ENCODE measurements at places on chromosomes 7 and 10. TPM values are rescaled to one million over a fixed set of nuclear protein-coding genes. Genes with fewer than 3 reads are reported as not detected.

GRCh38 chr10:114281461-114281860, 42.4 kb downstream of the VWA2 start:
- no peak for DNase-seq

The CTNNA3 gene
- total RNA-seq: 0.71 TPM

- DNase-seq: no peak
Observed at GRCh38 chr7:28473571-28474281, 61.4 kb downstream of the CREB5 start.

GRCh38 chr10:3222068-3222467, 49.5 kb upstream of the PITRM1 start:
- no peak for DNase-seq

DNA sequence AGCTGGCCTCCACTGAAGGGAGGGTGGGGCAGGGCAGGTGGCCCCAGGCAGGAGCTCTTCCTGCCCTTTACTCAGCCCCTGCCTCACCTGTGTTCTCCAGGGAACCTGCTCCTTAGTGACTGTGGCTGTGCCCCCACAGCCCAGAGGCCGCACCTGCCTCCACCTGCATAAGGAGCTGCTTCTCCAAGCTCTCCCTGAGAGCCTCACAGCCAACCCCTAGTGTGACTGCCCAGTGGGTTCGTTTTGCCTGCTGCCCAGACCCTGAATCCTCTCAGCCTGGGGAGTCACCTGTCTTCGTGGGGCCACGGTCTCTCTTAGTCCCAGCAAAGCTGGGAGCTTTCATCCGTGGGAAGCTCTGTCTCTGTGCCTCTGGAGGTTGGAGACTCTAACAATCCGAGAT, 94.4 kb downstream of the GLRX3 start:
- DNase-seq: no peak

The DLX6 gene
- total RNA-seq: not detected

GRCh38 chr10:103854265-103854685, 1.1 kb downstream of the SH3PXD2A start:
- DNase-seq: no peak

DNA sequence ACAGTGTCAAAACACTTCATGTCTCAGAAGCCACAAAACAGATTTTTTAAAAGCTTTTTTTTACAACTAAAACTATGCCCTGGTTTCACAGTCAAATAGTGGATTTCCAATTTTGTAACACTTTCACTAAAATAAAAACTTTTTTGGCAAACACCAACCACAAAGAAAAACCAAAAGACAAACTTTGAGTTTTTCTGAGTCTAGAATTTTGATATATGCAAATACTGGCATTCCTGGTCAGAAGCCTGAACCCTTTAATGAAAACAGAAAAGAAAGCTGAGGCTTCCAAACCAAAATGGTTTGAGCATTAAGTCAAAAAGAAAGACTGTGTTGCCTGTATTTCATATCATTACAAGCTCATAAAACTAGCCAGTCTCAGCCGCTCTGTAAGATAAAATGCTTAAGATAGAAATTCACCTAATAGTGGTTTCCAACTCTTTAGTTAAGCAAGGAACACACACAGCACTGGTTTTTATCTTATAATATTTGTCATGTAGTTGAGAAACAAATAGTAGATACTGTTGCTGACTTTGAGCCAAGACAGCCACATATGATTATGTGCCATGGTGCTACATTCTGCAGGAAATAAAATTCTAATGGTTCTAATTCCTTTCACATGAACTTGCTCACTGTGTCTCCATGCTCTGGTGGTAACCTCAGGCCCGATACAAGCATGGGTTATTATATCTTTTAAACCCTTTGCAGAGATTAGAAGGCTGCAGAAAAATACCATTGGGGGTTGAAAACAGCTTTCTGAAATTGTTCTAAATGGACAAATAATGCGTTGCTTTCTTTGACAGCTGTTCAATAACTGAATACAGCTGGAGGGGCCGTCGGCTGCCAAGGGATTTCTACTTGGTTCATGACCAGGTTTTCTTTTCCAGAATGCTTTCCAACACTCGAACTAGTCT, 49.4 kb downstream of the FAM171A1 start:
- DNase-seq: no peak

DNA sequence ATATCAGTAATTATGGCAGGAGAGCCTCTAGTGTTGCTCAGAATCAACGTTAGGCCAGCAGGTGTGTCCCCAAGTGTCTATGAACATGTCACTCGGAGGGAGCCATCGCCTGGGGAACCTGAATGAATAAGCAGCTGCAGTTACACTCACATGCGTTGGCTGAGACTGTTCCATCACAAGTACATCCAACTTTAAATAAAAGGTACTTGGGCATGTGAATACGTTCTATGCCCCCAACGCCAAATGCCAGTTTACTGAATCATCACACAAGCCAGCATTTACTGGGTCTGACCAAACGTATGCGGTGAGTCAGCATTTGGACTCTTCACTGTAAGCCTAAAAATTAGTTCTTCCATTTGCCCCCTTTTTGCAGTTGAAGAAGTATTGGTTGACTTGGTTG, 207.6 kb upstream of the PLXNA4 start:
- no peak for DNase-seq

DNA sequence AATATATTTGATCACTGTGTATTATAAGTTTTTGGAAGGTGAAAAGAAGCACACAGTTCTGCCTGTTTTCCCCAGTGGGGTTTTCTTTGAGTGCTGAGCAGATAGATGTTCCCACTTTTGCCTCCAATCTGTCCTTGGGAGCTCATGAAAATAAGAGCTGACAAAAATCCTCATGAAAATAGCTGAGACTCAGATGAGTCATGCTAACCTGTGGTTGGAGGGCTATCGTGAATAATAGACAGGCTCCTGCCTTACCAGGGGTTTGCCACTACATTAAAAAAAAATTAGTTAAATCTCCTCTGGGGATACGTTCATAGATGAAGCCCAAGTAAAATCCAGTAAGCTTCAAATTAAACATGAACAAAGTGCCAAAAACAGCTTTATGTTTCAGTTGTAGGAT, 10.9 kb upstream of the AOAH start:
- DNase-seq: no peak

DNA sequence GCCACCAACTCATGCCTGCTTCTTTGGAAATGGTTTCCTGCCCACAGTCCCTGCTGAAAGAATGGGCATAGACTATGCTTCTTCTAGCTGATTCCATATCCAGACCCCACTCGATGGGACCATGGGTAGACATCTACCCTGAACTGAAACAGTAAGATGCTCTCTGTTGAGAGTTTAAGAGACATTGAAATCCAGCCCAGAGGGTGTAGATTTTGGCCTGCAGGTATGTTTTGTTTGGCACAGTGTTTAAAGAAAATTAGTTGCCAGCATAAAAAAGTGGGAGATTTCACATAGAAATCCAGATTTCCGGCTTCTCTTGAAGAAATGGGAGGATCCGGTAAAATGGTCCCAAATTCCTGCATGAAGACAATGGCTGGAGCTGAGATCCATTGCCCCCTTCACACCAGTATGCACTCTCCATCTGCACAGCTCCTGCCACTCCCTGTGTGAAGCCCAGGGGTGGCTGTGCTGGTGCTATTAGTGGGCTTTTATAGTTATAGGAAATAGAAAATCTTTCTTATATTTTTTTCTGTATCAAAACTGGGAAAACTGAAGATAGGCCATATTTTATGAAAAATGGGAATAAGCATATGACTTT, 218.1 kb downstream of the PTEN start:
- no peak for DNase-seq

The ANKRD61 gene
- not detected for total RNA-seq

DNA sequence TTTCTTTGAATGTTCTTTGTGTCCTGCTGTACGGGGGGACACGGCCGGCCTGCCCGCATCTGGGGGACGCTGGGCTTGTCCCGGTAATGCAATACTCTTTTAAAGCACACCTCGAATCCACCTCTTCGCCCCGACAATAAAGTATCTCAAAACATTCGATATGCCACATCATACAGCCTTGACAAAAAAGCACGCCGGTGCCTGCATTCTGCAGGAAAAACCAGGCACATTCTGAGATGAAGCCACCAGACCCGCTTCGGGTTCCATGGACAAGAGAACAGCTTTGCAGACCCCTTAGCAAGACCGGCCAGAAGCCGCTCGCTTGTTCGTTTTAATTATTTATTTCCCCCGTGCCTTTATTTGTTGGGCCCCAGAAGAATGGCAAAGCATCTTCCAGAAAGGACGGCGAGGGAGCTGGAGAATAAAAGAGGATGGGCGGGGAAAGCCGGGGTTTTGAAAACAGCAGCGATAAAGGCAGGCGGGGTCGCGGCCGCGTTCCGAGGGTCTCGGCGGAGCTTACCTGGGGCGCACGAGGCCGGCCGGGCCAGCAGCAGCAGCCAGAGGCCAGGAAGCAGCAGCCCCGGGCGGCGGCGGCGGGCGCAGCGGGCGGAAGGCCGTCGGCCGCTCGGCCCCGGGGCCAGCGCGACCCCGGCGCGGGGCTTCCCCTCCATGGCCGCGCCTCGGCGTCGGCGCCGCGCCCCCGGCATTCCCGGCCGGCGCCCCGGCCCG, 462 bp downstream of the KIAA1549 start:
- DNase-seq: peak; percentile 21

- DNase-seq: no peak
Observed at GRCh38 chr7:4151926-4152549, 530.1 kb upstream of the FOXK1 start.

DNA sequence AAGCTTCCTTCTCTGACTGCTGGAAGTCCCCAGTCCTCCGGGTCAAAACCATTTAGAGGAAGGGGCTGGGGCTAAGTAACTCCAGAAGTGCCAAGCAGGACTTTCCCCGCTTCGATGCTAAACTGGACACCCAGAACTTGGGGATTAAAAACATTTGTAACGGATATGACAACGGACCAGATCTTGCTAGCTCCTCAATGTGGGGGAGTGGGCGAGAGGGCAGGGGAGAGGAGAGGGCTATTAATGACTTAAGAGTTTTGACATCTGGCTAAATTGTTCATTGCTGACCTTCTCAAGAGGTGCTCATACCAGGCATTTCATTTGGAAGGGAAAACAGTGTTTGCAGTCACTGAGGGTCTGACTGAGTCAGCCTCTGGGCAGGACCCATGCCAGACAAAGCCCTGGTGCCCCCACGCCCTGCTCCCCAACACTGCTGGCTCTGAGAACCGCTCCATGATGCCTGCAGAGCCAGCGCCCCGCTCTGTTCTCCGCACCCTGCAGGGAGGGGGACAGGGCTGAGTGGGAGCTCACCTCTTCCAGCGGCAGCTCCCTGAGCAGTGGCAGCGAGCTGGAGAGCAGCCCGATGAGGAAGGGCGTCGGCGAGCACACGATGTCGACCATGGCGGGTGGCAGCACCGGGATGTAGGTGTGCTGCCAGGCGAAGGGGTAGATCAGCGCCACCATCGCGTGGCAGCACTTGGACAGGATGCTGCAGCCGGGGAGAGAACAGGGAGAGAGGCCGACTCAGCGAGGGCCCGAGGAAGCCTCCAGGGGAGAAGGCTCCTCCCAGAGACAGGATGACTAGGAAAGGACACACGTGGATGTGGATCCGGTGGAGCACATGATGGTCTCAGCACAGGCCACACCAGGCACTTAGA, 47.7 kb upstream of the MKRN1 start:
- no peak for DNase-seq

GRCh38 chr10:128326851-128327250, 200.6 kb upstream of the MKI67 start:
- DNase-seq: no peak

GRCh38 chr10:59847326-59847725, 59.0 kb downstream of the CCDC6 start:
- DNase-seq: no peak

The GHRHR gene
- not detected for total RNA-seq

The CCDC71L gene
- total RNA-seq: 12.0 TPM

The ZNF518A gene
- total RNA-seq: 25.1 TPM

DNA sequence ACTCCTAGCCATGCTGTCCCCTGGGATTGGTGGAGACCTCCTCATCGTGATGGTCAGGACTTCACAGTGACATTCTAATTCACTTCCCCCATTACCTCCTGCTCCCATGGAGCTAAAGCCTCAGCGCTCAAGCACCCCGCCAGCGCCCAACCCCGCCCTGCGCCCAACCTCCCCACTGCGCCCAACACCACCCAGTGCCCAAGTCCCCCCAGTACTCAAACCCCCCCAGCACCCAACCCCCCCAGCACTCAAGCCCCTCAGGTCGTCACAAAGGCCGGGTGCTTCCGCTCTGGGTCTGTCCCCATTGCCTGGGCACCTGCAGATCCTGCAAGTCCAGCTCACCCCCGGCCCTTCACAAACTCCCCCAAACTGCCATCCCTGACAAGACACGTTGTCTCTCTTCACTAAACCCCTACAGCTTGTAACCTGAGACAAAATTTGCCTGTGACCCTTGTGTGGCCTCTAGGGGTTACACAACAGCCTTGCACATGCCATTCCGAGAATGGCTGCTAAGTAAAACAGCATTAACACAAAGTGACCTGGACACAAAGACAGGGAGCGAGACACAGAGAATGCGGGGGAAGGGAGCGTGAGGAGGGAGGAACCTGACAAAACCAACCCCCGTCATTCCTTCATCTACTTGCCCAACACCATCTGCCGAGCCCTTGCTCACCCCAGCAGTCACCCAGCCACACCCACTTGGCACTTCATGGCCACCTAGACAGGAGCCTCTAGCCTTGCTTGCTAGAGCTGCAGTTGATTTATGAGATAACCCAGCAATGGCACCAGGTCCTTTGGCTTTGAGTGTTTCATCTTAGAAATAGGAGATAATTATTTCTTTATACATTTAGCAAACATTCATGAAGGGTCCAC, 107.8 kb downstream of the ADARB2 start:
- no peak for DNase-seq

DNA sequence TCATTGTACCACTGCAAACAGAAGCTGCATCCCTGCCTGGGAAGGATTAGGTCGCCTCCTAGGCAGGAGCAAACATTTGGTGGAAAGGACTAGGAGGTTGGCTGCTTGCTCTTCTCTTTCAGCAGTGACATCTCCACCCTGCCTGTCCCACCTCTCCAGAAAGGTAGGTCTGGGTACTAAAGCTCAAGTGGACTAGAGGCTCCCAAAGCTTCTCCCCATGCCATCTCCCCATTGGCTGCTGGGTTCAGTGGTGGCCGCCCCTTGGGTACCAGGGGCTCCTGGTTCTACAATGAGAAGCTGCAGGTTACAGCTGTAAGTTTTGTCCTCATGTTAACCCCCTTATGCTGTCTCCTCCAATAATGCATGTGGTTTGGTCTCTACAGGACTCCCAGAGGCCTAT, 180.7 kb upstream of the MKI67 start:
- DNase-seq: no peak

The WIPF3 gene
- total RNA-seq: 0.08 TPM

DNA sequence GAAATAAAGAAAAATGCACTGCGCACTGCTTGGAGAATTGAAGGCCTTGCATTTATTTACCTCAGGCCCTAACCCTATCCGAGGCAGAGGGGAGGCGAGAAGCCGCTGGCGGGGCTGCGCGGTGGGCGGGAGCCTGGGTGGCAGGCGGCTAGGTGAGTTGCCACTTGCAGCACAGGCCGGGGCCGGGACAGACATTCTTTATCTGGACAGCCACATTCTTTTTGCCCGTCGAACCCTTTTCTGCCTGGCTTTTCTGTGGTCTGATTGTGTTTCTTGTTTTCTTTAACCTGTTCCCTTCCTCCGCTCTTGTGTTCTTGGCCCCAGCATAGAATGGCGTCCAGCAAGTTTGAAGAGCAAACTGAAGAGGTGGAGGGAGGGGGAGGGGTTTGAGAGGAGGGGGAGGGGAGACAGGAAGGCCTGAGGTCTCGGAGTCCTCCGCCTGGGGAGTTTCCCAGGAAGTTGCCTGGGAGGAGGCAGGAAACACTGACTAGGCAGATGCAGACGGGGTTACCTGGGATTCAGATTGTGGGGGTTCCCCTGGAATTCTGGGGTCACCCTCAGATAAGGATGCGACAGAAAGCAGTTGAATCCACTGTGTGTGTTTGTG, 5.1 kb downstream of the SHH start:
- no peak for DNase-seq

Measured in naive thymus-derived CD4-positive, alpha-beta T cell (primary cell).